ENCODE measurements at places on chromosomes 3 and 15.

- DNase-seq: peak; percentile 2
These were observed 20.6 kb downstream of the MYH15 start for GRCh38 chr3:108489776-108490175.

DNA sequence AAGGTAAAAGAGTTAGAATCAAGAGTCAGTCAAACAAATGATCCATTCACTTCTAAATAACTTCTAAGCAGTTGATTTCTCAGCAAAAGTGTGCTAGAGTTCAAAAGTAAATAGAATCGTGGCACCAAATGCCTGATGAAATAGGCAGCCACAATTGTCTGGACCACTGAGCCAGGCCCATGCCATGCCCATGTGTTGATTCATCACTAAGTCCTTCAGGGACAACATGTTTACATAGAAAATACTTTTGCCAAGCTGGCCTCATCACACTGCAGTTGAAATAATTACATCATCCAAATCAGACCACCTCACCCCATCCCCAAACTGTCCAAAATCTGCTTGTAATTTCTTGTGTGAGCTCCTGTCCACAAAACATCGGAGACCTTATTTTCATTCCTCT, 216.3 kb downstream of the IGSF11 start:
- DNase-seq: no peak

DNA sequence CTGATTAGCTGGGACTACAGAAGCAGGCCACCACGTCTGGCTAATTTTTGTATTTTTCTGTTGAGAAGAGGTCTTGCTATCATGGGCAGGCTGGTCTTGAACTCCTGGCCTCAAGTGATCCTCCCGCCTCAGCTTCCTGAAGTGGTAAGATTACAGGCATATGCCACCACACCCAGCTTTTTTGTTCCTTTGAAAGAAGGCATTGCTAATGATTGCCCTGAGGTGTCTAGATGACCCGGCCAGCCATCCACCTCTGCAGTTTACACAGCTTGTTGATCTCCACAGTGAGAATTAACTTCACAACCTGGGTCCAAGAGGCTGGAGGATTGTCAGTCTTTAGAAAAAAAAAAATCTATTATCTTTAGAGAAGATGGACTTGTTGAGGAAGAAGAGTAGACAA, 58.7 kb downstream of the SMAD3 start:
- no peak for DNase-seq

DNA sequence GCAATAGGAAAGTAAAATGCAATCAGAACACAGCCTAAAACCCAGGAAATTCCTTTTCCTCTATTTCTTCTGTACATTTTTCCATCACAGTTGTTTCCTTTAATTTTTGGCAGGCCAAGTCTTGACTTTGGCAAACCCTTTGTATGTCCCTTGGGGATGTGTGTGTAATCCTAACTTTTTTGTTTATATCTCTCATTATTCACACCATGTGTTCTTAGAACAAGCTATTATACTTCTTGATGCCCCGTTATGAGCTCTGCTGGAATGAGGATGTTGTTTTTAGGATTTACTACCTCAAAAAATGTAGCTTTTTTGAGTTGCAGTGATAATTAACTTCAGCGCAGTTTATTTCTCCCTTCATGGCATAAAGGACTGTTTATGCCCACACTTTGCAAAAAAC, 123.4 kb downstream of the ABI3BP start:
- no peak for DNase-seq

- no peak for DNase-seq
These were observed 56.9 kb upstream of the TBC1D5 start for GRCh38 chr3:17799312-17799711.

- no peak for DNase-seq
These were observed 118.7 kb downstream of the CHRNA7 start for GRCh38 chr15:32148833-32149555.

DNA sequence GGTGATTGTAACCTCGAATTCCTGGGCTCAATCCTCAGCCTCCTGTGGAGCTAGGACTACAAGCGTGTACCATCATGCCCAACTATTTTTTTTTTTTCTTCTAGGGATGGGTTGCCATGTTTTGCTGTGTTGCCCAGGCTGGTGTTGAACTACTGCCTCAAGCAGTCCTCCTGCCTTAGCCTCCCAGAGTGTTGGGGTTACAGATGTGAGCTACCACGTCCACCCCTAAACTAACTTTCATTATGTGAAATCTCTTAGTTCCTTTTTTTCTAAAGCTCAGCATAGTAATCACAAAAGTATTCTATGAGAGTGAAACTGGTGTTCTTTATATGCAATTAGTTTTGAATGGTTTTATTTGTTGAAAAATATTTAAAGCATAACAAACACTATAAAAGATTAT, 92.1 kb downstream of the XRN1 start:
- no peak for DNase-seq

DNA sequence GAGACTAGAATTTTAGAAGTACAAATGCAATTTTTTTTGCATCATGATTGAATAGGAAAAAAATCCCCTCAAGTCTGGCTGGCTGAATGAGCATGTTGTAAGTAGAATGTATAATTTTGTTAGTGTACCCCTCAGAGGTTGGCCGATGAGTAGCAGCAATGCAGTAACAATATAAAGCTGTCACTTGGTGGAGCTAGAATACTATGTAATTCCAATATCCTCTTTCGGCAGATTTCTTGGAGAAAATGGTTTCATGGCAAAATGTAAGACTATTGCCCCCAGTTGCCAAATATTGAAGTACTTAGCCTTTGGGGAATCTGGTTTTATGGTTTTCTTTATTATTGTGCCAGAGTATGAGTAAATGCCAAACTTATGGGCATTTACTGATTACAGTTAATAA, 39.8 kb upstream of the SGO1 start:
- DNase-seq: no peak

- DNase-seq: no peak
These were observed 869.8 kb upstream of the CFAP20DC start for GRCh38 chr3:59919586-59919985.

Measured in activated CD4-positive, CD25-positive, alpha-beta regulatory T cell (primary cell).